ENCODE measurements at places on chromosomes 2 and 18. TPM values are rescaled to one million over a fixed set of nuclear protein-coding genes. Genes with fewer than 3 reads are reported as not detected.

DNA sequence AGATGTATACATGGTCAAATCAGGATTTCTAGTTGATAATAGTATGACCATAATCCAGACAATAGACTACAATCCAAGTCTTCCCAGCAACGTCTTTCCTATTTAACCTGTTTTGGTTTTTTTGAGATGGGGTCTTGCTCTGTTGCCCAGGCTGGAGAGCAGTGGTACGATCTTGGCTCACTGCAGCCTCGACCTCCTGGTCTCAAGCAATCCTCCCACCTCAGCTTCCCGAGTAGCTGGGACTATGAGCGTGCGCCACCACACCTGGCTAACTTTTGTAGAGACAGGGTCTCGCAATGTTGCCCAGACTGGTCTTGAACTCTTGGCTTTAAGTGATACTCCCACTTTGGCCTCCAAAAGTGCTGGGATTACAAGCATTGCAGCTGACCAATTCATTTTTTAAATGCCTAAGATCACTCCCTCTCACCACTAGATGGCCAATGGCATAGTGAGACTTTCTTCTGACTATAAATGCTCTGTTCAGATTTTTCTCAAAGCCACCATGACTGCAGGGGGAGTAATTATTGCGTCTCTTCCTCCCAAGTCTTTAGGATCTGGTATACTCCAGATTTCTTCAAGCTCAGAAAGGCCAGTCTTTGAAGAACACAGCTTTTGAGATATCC lies 47.6 kb downstream of the HNRNPLL start:
- H3K4me3 ChIP-seq, result no peak overlapping the region
- H3K36me3 ChIP-seq, result peaks cover 1% of the 10 kb centered on the region
- no peak for DNase-seq

DNA sequence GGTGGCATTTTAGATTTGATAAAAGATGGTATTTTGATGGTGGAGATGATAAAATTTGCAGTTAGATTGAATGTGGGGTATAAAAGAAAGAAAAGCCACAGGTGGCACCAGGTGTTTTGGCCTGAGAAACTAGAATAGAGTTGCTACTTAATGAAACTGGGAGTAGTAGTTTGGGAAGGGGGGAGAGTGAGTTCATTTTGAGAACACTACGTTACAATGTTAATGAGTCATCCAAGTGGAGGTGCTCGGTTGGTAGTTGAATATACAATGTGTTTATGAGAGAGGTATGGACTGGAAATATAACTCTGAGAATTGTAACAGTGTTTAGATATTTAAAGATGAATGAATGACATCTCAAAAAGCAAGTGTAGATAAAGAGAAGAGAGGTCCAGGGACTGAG lies 26.4 kb downstream of the EPG5 start:
- H3K27me3 ChIP-seq, result no peaks in the 10 kb centered on the region
- peaks cover 95% of the 10 kb centered on the region for H3K36me3 ChIP-seq
- H3K27ac ChIP-seq, result no peak overlapping the region

DNA sequence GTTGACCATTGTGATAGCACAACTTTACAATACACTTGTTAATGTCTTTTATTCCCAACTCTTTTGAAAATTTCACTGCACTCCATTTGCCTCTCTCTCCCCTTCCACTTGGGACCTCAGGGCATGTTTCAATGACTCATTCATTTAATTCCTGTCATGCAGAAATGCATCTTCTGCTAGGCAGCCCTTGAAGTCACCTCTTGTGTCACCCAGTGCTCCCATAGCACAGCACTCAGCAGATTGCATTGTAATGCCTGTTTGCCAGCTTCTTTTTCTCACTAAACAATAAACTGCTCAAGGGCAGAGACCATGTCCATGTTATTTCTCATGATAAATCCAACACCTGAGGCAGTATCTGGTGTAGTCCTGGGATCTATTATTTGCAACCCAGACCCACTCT lies 85.9 kb upstream of the ACSL3 start:
- no peak overlapping the region for H3K27ac ChIP-seq
- no peaks in the 10 kb centered on the region for H3K36me3 ChIP-seq
- H3K4me3 ChIP-seq, result no peak overlapping the region
- no peaks in the 10 kb centered on the region for H3K27me3 ChIP-seq
- DNase-seq, result no peak

GRCh38 chr2:229087843-229088516 lies 183.1 kb downstream of the PID1 start:
- H3K27ac ChIP-seq, result no peak overlapping the region
- H3K27me3 ChIP-seq, result no peaks in the 10 kb centered on the region
- H3K4me1 ChIP-seq, result peaks cover 6% of the 10 kb centered on the region
- no peak overlapping the region for H3K4me3 ChIP-seq

- no peaks in the 10 kb centered on the region for H3K27me3 ChIP-seq
- no peak overlapping the region for H3K4me3 ChIP-seq
- no peaks in the 10 kb centered on the region for H3K4me1 ChIP-seq
- no peak for DNase-seq
- H3K36me3 ChIP-seq, result no peaks in the 10 kb centered on the region
Measured at GRCh38 chr2:150812664-150813367, 325.3 kb upstream of the RND3 start.

DNA sequence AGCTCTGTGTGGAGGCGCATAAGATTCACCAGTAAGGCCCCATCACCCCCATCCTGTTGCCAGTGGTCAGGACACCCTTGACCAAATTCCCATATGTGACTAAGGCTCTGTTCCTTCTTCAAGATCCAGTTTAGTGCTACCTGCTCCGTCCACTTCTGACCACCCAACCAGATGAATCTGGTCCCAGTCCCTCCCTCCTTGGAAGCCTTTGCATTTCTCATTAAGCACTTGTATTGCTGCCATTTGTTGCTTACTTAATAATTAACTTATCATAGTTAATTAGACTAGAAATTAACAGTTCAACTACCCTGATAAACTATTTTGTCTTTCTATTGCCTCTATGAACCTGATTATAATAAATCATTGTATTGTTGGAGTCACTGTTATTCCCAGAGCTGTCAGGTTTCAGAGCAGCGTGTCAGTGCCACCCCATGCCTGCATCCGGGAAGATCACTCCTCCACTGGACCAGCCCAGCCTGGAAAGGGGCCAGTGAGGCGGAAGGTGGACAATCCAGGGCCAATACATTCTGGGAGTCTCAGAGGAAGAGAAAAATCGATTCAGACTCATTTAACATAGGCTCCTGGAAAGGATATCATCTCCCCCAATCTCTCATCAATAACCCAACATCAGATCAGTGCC lies 9.5 kb upstream of the NAT8 start:
- H3K27me3 ChIP-seq, result no peaks in the 10 kb centered on the region
- H3K27ac ChIP-seq, result no peak overlapping the region
- H3K36me3 ChIP-seq, result no peaks in the 10 kb centered on the region
- no peaks in the 10 kb centered on the region for H3K4me1 ChIP-seq

DNA sequence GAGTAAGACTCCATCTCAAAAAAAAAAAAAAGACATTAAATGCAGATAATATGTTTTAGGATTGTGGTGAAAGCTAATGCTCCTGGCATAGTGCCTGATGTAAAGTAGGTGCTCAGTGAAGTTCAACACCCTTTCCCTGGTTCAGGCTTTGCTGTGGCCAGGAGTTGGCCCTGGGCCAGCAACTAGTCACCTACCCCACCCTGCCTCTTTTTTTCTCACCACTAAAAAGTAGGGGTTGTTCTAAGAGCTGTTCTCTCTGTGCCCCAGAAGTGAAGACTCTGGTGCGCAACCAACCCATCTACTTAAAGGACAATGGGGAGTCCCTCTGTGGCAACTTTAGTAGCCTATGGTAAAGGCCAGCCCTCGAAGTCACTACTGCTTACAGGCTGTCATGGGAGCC lies 75.9 kb downstream of the DNMT3A start:
- H3K36me3 ChIP-seq, result peaks cover 25% of the 10 kb centered on the region
- no peak for DNase-seq
- H3K27ac ChIP-seq, result no peak overlapping the region

DNA sequence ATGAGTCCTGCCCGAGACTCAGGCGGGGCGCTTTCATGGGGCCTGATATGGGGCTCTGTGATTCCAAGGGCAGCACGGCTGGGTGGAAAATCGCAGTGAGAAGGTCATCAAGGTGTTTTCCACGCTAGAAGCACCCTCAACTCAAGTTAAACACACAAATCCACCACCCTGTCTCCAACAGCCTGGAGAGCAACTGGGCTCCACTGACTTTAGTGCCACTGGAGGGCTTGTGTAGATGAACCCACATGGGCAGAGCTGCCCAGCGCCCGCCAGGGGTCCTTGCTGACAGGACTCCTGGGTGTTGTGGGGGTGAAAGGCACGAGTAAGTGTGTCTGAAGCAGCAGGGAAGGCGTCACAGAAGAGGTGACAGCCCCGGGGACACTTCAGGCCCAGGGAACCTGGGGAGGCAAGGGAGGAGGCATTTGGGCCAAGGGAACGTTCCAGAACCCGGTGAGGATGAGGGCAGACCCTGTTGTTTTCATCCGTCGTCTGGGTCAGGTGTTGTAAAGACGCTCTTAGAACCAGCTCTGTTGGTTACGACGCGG lies 51.8 kb upstream of the CTDP1 start:
- no peaks in the 10 kb centered on the region for H3K36me3 ChIP-seq
- DNase-seq, result peak; percentile 48
- no peaks in the 10 kb centered on the region for H3K4me1 ChIP-seq
- H3K4me3 ChIP-seq, result no peak overlapping the region
- no peak overlapping the region for H3K27ac ChIP-seq

GRCh38 chr2:69380072-69380917 lies 6.7 kb downstream of the GFPT1 start:
- H3K27me3 ChIP-seq, result no peaks in the 10 kb centered on the region
- no peak overlapping the region for H3K4me3 ChIP-seq
- no peak overlapping the region for H3K27ac ChIP-seq
- peaks cover 29% of the 10 kb centered on the region for H3K4me1 ChIP-seq

- DNase-seq, result no peak
- H3K27me3 ChIP-seq, result no peaks in the 10 kb centered on the region
- no peak overlapping the region for H3K4me3 ChIP-seq
- no peaks in the 10 kb centered on the region for H3K36me3 ChIP-seq
- H3K27ac ChIP-seq, result no peak overlapping the region
Measured at GRCh38 chr2:28604284-28604843, 108.5 kb downstream of the PLB1 start.

- H3K4me3 ChIP-seq, result no peak overlapping the region
- H3K27ac ChIP-seq, result no peak overlapping the region
- DNase-seq, result no peak
- peaks cover 4% of the 10 kb centered on the region for H3K4me1 ChIP-seq
- no peaks in the 10 kb centered on the region for H3K27me3 ChIP-seq
Measured at GRCh38 chr18:45751766-45752165, 27.8 kb downstream of the SLC14A1 start.

GRCh38 chr2:199430214-199430613 lies 27.5 kb downstream of the SATB2 start:
- H3K27me3 ChIP-seq, result no peaks in the 10 kb centered on the region
- H3K4me3 ChIP-seq, result no peak overlapping the region
- H3K27ac ChIP-seq, result no peak overlapping the region
- DNase-seq, result no peak
- no peaks in the 10 kb centered on the region for H3K4me1 ChIP-seq

GRCh38 chr2:28217042-28217740 lies 175.5 kb upstream of the FOSL2 start:
- no peaks in the 10 kb centered on the region for H3K27me3 ChIP-seq
- no peak overlapping the region for H3K4me3 ChIP-seq
- DNase-seq, result no peak
- no peak overlapping the region for H3K27ac ChIP-seq
- H3K4me1 ChIP-seq, result no peaks in the 10 kb centered on the region
- H3K36me3 ChIP-seq, result no peaks in the 10 kb centered on the region

DNA sequence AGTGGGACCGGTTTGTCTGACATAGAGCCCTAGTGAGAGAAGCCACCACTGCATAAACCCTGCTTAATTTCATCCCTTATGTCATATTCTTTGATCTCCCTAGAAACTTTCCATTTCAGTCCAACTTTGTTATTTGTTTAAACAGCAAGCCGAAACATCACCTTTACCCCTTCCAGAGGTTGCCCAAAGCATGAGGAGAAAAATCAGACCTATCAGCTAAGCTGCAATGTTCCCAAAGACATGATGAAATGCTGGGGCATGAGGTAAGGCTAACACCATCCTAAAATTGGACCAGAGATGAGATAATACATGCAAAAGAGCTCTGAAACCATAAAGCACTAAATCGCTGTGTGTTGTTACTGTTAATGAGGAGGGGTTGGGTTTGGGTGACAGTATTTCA lies 447.9 kb upstream of the ACVR2A start:
- DNase-seq, result no peak
- H3K27ac ChIP-seq, result no peak overlapping the region
- H3K4me1 ChIP-seq, result no peaks in the 10 kb centered on the region
- no peaks in the 10 kb centered on the region for H3K36me3 ChIP-seq

DNA sequence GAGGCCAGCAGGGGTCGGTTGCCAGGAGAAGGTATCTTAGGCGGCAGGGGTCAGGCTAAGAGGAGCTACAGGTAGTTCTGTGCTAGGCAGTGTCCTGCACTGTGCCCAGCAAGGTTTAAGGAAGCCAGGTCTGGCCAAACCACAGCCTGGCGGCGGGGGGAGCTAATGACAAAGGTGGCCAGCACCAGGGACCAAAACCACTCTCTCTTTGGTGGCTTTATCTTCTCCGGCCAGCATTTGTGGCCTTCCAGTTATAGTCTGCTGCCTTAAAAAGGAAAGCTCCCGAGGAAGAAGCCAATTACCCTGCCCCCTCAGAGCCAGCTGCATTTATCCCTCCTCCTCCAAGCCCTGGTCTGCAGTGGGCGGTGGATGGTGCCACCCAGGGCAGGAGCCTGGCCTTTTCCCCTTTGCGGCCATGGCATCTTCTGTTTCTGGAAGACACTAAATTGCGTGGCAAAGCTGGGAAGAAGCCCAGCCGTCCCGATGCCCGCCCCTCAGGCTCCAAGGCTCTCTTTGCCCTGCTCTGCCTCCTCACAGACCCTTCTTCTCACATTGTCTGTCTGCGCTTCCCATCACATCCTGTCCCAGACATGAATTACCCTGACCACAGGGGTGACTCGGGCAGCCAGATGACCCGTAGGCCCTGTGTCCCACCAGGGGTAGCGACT lies 94.6 kb downstream of the EN1 start:
- H3K36me3 ChIP-seq, result no peaks in the 10 kb centered on the region
- H3K4me3 ChIP-seq, result no peak overlapping the region
- H3K27me3 ChIP-seq, result no peaks in the 10 kb centered on the region
- DNase-seq, result no peak
- no peak overlapping the region for H3K27ac ChIP-seq

DNA sequence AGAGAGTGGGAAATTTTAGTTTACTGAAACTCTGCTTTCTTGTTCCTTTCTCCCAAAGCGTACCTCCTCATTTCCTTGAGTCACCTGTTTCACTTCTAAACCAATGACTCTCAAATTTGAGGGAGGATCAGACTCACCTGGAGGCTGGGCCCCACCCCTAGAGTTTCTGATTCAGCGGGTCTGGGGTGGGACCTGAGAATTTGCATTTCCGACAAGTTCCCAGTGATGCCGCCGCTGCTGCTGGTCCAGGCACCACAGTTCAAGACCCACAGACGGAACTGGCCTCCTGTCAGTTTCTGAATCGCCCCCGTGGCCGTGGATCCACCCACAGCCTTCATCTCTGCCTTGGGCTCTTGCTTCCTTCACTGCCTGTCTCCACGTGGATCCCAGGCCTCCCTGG lies 44.9 kb upstream of the PELI1 start:
- H3K4me1 ChIP-seq, result peaks cover 13% of the 10 kb centered on the region
- H3K4me3 ChIP-seq, result no peak overlapping the region
- no peak for DNase-seq
- H3K36me3 ChIP-seq, result no peaks in the 10 kb centered on the region
- no peaks in the 10 kb centered on the region for H3K27me3 ChIP-seq

Gene DPP4
- total RNA-seq, result 30.7 TPM

Gene MGAT4A
- 85.8 TPM for total RNA-seq

Gene TRMT61B
- total RNA-seq, result 12.7 TPM
